Right cardiac atrium (tissue), 5 donors: ENCODE measurements at places on chromosomes 6 and 20. TPM values are rescaled to one million over a fixed set of nuclear protein-coding genes. Genes with fewer than 3 reads are reported as not detected.

The RING1 gene
- polyA plus RNA-seq = 33.7 TPM

DNA sequence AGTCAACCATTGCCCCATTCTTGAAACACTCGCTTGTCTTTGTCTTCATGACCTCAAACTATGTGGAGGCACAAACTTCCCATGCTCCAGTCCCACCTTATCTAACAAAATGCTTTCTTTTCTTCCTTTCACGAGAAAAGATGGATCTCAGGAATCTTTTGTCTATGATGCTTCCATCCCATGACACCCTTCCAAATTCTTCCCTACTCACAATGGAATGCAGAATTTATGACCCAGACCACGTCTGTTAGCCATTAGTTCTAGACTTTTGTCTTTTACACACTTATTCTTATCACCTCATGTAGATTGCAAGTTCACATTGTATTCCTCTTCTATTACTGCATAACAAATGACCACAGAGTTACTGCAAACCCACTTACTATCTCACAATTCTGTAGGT is 24.2 kb upstream of the LAMP5 start:
- no peak for DNase-seq

DNA sequence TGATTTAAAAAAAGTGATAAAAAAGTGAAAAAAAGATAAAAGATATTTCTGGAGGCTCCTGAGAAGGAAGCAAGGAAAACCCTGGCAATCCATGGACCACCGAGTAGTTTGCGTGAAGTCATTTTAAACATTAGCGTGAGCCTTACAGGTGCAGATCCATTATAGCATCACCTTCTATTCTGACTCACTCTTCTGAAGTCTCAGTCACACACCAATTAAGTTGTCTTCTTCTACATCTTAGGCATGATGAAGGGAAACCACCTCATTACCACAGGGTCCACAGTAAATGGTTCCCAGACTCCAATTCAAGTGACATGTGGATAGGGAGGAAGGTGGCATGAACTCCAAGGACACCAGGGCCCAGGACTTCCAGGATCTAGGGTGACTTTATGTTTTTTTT is 99.1 kb downstream of the GJA10 start:
- no peak for DNase-seq

DNA sequence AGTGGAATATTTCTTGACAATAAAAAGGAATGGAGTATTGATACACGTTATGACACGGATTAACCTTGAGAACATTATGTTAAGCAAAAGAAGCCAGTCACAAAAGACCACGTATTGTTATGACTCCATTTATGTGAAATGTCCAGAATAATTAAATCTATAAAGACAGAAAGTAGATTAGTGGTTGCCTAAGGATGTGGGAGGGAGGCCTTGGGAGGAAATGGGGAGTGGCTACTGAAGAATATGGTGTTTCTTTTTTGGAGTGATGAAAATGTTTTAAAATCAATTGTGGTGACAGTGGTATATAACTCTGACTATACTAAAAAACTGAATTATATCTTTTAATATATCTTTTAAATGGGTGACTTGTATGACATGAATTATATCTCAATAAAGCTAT is 30.1 kb downstream of the TRPC4AP start:
- no peak for DNase-seq

The MDFI gene
- 4.9 TPM for polyA plus RNA-seq

DNA sequence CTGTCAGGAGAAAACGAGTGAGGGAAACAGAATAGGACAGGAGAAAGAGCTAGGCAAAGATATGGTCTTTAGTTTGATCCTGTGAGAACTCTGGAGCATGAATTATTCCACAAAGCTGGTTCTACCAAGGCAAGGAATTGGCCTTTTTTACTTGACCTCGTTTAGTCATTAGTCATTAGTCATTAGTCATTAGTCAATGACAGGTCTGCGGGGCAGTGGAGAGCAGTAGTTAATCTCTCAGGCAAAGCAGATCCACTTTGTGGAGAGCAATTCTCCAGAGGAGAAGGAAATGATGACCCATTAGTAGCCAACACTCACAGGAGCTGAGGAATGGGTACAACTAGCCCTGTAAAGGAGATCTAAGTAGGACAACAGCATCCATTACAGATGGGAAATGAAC is 22.0 kb upstream of the ABCC10 start:
- DNase-seq = no peak

DNA sequence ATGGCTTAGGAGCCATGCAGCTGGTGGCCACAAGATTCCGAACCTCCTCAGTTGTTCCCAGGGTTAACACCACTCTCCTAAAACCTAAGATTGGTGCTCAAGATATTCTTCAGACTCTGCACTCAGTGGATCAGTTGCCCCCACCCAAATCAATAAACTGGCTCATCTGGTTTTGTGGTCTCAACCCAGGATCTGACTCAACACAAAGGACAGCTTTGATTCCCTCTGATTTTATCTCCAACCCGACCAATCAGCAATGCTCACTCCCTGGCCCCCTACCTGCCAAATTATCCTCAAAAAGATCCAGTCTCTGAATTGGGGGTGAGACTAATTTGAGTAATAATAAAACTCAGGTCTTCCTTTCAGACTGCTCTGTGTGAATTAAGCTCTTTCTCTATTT is 137.5 kb downstream of the EYS start:
- no peak for DNase-seq

GRCh38 chr6:3194535-3195419 is 32.7 kb downstream of the TUBB2B start:
- peak; percentile 52 for DNase-seq
